ENCODE measurements at places on chromosomes 7 and 10.

GRCh38 chr10:71746344-71747037, 26.8 kb downstream of the VSIR start:
- no peak for DNase-seq

- no peak for DNase-seq
Measured at GRCh38 chr7:38280000-38280399, 6.6 kb upstream of the TARP start.

DNA sequence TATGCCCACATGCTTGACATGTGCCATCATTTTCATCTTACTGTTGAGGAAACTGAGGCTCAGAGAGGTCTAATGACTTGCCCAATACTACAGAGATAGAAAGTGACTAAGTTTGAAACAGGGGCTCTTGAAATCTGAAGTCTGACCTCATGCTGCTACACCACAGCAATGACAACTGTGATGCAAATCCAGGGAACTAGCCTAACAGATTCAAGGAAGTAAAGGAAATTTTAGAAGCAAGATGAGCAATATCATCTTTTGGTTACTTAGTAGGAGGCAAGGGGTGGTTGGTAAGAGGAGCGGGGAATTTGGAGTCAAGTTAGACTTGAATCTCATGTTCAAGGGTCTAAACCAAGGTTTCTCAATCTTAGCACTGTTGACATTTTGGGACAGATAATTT, 26.3 kb upstream of the OSBPL3 start:
- DNase-seq = no peak

GRCh38 chr7:105896407-105896911, 20.1 kb upstream of the ATXN7L1 start:
- no peak for DNase-seq

DNA sequence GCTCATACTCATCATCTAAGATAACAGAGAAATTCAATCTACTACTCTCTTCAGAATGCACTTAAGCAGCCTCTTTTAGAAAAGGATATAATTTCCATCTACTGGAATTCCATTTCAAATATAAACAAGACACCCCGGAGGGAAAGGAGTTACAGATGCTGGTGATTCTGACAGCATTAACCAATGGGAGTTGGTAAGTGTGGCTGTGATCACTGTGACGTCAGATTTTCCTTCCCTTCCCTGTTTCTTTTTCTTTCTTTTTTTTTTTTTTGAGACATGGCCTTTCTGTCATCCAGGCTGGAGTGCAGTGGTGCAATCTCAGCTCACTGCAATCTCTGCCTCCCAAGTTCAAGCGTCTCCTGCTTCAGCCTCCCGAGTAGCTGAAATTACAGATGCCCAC, 106.6 kb downstream of the ACTR3B start:
- DNase-seq = no peak

DNA sequence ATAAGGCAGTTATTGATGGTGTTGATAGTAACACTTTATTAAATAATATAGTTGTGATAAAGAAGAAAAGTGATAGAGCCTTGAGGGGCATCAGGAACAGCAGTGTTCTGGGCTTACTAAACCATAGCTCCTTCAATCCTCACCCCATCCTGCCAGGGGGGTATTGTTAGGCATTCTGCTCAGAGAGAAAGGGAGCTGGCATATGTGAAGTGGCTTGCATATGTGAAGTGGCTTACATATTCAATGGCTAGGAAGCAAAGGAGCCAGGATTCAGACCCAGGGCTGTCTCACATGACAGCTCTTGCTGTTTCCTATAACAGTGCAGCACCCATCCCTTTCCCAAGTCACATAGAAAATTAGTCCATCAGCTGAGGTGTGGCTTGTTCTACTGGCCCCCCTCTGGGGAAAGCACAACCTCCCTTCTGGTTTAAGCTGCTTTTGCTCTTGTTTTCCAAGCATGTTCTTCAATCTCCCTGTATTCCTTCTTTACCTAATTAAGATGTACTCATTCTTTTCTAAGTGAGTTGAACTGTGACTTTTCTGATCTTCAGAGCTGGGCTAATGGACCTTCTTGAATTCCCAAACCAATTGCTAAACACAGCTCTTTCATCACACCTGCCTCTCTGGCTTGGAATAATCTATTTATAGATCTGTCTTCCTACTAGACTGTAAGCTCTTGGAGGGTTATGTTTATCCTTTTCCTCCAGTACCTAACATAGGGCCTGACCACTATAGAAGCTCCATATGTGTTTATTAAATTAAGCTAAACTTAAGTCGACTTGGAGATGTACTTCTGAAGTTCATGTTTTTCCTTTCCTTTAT, 108.7 kb upstream of the GLI3 start:
- DNase-seq = no peak

DNA sequence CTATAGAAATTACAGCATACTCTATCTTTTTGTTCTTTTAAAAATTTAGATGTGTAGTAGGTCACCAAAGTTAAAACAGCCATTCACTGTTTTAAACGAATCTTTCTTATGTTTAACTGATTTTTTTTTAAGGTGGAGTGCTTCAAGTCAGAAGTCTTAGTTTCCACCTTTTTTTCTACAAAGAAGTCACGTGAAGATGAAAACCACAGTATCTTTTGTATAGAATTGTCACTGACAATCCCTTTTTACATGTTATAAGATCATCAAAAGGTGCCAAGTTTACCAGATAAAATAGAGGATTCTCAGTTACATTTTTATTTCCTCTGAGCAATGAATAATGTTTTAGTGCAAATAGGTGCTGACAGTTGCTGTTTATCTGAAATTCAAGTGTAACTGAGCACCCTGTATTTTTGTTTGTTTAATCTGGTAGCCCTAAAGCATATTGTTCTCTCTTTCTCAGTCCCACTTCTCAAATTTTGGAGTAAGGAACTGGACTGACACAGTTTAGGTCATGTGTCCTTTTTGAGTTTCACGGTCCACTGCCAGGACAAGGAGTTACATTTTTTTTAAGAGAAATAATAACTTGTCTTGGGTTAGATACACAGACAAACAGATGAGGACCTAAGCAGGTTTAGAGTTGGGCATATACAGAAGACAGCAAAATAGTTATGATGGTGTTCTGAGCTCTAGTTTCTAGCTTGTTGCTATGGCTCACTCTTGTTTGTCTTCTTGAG, 233.2 kb upstream of the MBL2 start:
- DNase-seq = no peak

DNA sequence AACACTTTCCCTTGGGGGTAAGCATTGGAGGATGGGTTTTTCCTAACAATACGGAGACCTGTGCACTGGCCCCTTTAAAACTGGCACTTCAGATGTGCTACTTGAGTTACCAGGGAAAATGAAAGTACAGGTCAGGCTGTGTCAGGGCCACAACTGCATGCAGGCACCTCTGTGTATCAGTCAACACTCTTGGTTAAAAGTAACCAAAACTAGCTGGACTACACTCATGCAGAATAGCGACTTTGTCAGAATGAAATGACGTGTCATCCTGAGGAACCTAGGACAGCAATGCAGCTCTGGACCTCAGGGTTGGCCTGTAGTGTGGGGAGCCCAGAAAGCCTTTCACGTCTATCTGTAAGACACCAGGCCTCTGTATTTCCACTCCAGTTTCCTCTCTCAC, 33.8 kb upstream of the SMKR1 start:
- no peak for DNase-seq

Measured in stimulated activated CD8-positive, alpha-beta memory T cell treated with anti-CD3 and anti-CD28 coated beads, Interleukin-4, amount 100 ng/mL, for 24 hours (primary cell).